IMR-90 (cell line): ENCODE measurements at places on chromosomes 5 and 9.
A peak's percentile ranks its signal among the peaks of the same experiment; 100 is the strongest.

DNA sequence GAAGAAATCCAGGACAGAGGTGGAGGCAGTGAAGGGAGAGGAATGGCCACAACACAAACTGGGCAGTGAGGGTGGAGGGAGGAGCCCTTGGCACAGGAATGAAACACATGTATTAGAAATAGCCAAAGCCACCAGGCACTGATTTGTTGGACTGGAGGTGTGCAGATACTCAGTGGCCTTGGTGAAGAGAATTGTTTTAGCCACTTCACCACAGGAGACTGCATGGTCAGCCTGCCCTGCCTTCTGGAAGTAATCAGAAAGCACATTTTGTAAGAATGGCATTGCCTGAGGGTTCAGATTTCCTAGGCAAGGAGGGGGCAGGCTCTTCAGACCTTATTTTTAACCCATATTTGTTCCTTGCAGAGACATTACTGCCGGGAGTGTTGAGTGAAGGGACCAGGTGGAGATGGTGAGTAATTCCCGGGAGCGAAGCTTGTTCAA, 2.2 kb downstream of the SGCD start:
- no peak for DNase-seq

- DNase-seq = peak; percentile 51
Observed at GRCh38 chr9:14768405-14769229, 46.1 kb upstream of the CER1 start.

- no peak for DNase-seq
Observed at GRCh38 chr9:34382879-34383278, 6.2 kb upstream of the MYORG start.

- DNase-seq = no peak
Observed at GRCh38 chr9:28779243-28779642, 1206.0 kb upstream of the C9orf72 start.

GRCh38 chr5:164002628-164003027, 497.2 kb downstream of the MAT2B start:
- peak; percentile 22 for DNase-seq

- no peak for DNase-seq
Observed at GRCh38 chr5:158641016-158641415, 458.7 kb downstream of the EBF1 start.

- no peak for DNase-seq
Observed at GRCh38 chr9:26753971-26754370, 138.6 kb downstream of the CAAP1 start.

- no peak for DNase-seq
Observed at GRCh38 chr9:125099816-125100215, 43.5 kb downstream of the SCAI start.

DNA sequence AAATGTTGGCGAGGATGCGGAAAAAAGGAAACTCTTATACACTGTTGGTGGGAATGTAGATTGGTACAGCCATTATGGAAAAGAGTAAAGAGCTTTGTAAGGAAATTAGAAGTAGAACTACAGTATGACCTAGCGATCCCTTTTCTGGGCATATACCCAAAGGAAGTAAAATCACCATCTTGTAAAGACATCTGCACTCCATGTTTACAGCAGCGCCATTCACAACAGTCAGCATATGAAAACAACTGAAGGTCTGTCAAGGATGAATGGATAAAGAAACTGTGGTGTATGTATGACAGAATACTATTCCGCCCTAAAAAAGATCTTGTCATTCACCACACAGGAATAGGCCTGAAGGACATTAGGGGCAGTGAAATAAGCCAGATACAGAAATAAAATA, 27.7 kb upstream of the SLC25A51 start:
- peak; percentile 66 for DNase-seq

DNA sequence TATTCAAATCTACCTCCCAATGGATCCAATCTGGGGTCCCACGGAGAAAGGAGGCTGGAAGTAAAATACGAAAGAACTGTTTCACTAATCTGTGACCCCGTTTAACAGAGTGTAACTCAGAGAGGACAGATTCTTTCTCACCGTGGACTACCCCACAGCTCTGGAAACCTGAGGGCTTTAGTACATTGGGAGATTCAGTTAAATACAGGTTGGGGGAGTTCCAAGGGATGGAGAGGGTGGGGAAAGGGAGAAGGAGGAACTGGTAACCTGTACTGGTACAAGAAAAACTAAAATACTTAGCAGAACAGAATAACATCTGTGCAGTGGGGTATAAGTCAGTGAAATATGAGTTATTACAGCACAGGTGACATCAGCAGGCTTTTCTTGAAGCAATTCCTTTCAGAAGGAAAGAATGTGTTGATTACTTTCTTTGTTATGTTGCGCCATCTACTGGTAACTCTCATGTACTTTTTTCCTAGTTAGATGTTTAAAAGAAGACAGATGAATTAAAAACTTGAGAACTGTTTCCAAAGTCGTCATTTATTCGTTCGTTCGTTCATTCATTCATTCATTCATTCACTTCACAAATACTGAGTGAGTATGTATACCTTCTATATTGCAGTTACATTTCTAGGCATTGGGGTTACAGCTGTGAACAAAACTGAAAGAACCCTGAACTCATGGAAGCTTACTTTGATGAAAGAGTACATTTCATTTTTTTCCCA, 30.0 kb upstream of the STOM start:
- DNase-seq = peak; percentile 86

- DNase-seq = no peak
Observed at GRCh38 chr5:83776437-83777031, 55.9 kb upstream of the HAPLN1 start.

DNA sequence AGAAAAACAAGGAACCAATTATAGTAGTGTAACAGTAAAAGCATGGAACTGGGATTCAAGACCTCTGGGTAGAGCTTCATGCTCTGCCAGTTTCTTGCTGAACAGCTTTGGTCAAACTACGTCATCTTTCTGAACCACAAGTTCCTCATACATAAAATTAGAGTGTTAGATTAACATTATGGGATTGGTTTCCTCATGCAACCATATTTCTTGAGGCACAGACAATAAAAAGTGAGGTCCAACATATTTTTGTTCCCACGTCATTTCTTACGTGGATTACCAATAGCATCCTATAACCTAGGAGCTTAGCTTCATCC, 354.8 kb downstream of the TMEM232 start:
- no peak for DNase-seq

DNA sequence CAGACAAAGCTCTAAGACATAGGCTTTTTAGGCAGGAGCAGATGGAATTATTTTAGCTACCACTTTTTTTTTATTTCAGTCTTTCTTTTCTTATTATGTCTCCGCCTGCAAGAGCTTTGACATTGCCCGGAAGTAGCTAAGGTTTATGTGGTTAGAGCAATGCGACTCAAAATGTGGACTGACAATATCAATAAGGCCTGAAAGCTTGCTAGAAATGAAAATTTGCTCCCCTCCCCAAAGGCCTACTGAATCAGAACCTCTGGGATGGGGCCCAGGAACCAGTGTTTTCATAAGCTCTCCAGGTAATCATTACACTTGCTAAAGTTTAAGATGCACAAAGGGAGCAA, 81.3 kb downstream of the SUSD1 start:
- no peak for DNase-seq

DNA sequence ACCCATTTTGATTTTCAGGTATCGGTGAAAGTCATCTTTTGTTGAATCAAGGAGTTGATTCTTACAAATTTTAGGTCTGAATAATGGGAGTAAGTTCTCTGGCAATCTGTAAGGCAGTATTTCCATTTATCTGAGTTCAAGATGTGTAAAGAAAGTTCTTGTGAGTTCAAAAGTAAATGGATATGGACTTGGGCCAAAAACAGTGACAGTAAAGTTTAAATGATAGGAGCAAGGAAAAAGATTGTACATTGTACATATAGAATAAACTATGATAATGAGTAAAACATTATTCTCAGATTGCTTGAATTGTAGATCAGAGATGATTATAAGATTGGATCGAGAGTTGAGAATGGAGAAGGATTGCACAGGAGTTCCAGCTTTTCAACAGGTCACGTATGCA, 329.3 kb downstream of the PJA2 start:
- DNase-seq = no peak

- DNase-seq = no peak
Observed at GRCh38 chr5:124740991-124741583, 5.4 kb downstream of the ZNF608 start.

DNA sequence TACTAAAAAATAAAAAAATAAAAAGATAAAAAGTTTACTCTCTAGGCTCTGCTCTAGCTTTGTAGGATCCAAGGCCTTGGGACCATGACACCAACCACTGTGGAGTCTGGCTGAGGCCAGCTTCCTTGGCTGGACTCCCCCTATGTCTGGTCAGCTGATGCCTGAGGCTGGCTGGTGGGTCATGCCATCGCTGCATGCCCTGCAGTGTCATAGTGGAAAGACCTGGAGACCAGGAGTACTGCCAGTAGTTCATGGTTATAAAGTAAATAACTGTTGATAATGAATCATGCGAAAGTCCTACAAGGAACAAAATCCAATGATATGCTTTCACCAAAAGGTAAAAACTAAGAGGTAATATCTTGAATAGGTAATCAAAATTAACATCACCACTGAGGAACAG, 43.2 kb downstream of the GARNL3 start:
- DNase-seq = no peak

GRCh38 chr9:120071760-120072159, 508.2 kb downstream of the CDK5RAP2 start:
- DNase-seq = no peak

DNA sequence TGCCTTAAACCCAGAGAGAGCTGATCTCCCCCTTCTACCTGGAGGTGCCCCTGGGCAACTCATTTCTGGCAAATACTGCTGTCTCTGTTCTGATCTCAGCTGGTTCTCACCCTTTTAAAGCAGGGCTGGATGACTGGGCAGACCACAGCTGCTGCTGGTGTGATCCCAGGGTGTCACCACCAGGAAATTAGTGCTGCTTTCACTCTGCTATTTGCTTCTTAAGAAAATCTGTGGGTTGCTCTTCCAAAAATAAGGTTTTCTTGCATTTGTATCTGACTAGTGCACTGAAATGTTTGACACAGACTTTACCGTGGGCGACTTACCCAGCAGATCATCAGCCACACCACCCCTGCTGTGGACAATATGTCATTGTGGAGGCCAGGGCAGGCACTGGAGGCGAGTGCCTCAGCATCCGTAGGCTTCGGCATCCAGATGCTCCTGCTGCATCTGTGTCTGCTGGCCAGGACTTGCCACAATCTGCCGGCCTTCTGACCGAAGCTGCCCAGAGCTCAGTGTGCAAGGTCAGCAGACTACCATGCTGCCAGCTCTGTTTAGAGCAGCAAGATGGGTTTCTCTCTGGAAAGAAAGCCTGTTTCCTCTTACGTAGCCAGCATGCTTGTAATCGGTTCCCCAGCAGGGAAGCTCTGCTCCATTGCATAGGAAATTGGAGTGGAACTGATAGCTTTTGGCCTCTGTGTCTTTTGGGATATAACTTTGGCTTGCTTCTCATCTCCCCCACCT, 13.6 kb downstream of the ARHGAP26 start:
- no peak for DNase-seq

GRCh38 chr9:2526071-2526828, 95.3 kb upstream of the VLDLR start:
- no peak for DNase-seq

DNA sequence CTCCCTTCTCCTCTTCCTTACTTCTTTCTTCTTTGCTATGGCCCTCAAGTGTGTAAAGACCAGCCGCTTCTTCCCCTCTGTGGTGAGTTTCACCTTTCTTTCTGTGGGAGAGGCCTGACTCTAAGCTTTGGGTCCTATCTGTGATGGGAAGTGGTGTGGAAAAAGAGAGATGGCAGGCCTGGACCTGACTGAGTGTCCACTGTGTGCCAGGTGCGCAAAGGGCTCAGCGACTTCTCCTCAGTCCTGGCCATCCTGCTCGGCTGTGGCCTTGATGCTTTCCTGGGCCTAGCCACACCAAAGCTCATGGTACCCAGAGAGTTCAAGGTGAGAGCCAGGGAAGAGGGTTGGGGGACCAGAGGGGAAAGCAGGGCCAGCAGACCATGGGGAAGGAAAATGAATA, 5.9 kb downstream of the SLC4A9 start:
- DNase-seq = no peak

DNA sequence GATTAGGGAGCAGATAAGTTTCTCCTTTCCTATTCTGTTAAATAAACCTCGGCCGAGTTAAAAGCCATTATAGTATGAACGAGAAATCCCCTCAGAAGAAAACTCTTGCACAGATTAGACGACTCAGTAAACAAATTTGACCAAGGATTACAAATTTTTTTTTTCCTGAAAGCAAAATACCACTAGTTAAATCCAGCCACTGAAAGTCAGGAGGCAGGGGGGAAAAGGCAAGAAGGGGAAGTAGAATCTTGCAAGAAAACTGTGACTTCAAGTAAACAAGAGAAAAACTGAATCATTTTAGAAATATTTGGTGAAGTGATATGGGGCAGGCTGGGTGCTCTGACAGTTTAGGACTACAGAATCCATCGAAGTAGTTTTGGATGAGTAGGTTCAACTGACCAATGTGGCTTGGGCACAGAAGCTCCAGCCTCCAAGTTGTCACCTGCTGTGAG, 251.0 kb downstream of the DENND1A start:
- peak; percentile 63 for DNase-seq

- DNase-seq = no peak
Observed at GRCh38 chr5:5291357-5291756, 131.1 kb upstream of the ICE1 start.

DNA sequence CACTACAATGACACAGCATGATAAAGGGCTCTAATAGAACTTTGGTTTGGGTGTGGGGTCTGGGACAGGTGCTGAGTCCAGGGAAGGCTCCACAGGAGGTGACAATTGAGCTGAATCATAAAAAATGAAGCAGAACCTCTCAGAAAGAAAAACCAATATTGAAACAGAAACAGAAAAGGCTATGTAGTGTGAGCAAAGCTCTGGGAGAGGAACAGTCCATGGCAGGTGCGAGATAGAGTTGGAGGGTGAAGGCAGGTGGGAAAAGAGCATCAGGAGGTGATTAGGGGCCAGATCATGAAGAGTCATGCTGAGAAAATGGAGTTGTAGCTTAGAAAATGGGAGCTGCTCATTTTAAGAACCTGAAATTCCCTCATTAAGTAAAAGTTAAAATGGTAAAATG, 164.9 kb downstream of the KCTD16 start:
- DNase-seq = no peak

DNA sequence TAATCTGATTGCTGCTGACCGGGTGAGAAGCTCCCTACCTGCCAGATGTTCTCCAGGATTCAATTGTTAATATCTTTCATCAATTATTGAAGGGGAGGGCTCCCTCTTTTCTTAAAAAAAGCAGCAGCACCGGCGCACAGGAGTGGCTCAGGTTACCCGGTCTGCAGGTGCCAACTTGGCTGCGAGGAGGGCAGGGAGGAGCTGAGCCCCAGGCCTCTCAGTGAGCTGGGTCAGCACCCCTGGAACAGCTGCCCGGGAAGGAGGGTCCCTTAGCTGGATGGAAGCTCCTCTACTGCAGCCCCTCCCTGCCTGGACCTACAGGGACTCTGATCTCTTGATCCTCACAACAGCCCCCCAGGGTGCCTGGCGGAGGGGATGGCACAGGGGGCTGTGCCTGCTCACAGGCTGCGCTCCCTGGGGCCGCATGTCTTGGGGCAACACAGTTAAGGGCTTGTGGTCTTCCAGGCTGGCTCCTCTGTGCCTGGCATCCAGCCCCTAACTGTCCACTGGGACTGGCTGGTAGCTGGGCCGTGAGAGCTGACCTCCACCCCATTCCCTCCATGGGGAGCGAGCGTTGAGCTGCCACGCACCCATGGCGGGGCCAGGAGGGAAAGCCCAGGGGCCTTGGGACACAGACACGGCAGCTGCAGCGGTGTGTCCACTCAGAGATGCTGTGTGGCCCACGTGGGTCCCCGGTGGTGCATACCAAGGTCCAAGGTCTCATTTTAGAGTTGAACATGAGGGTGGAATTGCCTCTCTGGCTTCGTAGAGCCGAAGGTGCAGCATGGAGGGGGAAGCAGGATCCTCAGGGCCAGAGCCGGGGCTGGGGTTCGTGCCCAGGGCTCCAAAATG, 28.6 kb upstream of the TMEM250 start:
- no peak for DNase-seq
